ENCODE measurements at places on chromosomes 4 and X. TPM values are rescaled to one million over a fixed set of nuclear protein-coding genes. Genes with fewer than 3 reads are reported as not detected.

The AREG gene
- total RNA-seq, result 0.54 TPM

The AMTN gene
- not detected for total RNA-seq

The ANKRD17 gene
- total RNA-seq, result 64.4 TPM

The HDAC8 gene
- total RNA-seq, result 18.9 TPM

The MTMR8 gene
- total RNA-seq, result 0.27 TPM

The TLR7 gene
- total RNA-seq, result not detected

The DEFB131A gene
- not detected for total RNA-seq

The FATE1 gene
- total RNA-seq, result not detected

The SPATA18 gene
- 22.3 TPM for total RNA-seq

The DACH2 gene
- total RNA-seq, result not detected

The STARD8 gene
- total RNA-seq, result 1.1 TPM

The JAKMIP1 gene
- not detected for total RNA-seq

The AVPR2 gene
- not detected for total RNA-seq

The SYN1 gene
- 0.09 TPM for total RNA-seq

The KLHL13 gene
- total RNA-seq, result 0.82 TPM

The SCD5 gene
- 18.0 TPM for total RNA-seq

The PPP4R3C gene
- total RNA-seq, result not detected

The KLHL34 gene
- total RNA-seq, result not detected

- peak; percentile 27 for DNase-seq
Observed at GRCh38 chr4:177582992-177583391, 140.8 kb upstream of the AGA start.

GRCh38 chrX:139905051-139905450 is 27.8 kb downstream of the ATP11C start:
- DNase-seq, result peak; percentile 60

DNA sequence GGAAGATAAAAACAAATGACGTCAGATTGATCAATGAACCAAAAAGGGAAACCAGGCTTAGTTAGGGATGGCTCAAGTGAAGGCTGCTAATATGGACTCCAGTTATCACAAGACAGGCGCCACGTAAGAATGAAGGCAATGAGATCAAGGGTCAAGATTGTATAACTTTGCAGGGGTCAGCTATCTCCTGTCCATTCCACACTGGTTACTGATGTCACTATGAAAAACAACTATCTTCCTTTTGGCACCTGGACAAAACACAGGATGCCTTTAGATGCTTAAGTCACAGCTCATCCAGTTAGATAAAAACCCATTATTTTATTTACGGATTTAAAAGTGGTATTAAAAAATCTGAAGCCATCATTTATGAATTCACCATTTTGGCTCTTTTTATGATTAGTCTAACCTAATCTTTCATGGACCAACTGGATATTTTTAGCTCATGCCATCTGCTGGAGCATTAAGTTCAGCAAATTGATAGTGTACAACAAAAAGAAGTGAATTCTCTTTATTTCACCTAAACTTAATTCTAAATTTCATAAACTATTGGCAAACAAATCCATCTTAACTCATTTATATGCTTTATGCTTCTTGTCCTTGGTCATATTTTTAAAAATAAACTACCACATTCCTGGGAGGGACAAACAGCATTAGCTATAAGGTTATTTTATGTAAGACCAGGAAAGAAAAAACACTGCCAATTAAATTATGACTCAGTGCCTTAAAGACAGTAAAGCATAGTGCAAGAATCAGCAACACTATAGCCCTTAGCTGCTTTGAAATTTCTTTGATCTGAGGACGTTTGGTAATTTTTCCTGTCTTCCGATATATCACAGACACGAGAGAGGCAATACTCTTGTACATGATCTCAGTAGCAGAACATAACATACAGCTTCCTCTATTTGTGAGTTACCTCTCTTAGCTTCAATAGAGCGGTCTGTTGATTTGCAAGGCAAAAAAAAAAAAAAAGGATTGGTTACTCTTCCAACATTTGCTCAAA is 27.0 kb downstream of the DHX15 start:
- peak; percentile 55 for DNase-seq

DNA sequence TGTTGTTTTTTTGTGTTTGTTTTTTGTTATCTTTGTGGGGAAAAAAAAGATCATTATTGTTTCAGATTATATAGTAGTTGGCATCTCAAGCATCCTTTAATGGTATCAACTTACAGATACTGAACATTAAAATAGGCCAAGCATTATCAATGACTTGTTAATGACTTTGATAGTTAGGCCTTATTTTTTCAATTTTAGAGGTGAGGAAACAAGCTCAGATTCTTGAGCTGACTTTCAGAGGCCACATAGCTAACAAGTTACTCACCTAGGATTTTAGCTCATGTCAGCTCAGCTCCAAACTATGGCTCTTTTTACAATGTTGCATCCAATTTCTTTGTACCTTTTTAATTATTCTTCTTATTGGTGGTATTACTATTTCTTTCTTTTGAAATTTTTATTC is 471 bp upstream of the PLAC8 start:
- peak; percentile 52 for DNase-seq

DNA sequence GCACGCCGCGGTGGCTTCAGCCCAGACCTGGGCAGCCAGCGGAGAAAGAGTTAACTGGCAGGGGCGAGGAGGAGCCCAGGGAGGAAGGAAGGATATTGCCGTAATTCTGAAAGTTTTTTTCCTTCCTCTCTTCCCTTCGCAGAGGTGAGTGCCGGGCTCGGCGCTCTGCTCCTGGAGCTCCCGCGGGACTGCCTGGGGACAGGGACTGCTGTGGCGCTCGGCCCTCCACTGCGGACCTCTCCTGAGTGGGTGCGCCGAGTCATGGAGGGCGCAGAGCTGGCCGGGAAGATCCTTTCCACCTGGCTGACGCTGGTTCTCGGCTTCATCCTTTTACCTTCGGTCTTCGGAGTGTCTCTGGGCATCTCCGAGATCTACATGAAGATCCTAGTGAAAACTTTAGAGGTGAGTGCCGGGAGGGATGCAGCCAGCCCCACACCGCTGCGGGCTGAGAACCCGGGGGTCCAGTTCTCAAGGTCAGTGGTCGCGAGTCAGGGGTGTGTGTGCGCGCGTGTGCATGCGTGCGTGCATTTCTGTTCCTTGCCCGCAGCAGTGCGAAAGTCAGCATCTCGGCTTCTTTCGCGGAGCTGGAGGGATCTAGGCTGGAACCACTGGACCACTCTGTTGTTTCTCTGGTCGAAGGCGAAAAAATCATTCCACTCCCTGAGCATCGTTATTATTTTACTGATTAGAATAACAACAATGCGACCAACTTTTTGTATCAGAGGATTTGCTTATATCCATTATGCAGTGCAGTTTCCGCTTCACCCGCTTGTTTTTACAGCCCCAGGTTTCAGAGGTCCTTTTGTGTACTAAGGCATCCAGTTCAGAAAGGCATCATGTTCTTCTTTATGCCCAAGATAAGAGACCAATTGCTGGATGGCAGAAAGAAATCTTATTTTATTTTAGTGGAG is 709 bp downstream of the GPAT3 start:
- DNase-seq, result peak; percentile 20

- DNase-seq, result no peak
Observed at GRCh38 chr4:165404696-165405095, 25.9 kb downstream of the CPE start.

DNA sequence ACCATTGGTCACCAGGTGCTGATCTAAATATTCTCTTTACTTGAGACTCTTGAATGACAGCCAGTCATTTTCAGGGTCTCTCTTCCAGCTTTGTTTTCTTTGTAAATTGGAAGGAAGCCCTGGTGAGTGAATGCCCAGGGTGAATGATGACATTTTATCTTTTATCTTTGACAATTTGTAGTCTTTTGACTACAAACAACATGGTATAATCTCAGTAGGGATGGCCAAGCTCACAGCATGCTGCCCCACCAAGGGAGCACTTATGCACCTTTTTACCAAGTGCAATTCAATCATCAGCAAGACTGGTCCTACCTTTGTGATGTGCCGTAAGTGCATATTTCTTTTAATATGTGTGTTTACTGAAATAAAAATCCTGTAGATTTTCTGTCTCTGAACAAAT is 5.7 kb downstream of the AFM start:
- no peak for DNase-seq

GRCh38 chrX:19560611-19561010 is 45.3 kb upstream of the MAP3K15 start:
- no peak for DNase-seq

GRCh38 chr4:159002950-159003349 is 99.9 kb upstream of the RAPGEF2 start:
- peak; percentile 66 for DNase-seq

DNA sequence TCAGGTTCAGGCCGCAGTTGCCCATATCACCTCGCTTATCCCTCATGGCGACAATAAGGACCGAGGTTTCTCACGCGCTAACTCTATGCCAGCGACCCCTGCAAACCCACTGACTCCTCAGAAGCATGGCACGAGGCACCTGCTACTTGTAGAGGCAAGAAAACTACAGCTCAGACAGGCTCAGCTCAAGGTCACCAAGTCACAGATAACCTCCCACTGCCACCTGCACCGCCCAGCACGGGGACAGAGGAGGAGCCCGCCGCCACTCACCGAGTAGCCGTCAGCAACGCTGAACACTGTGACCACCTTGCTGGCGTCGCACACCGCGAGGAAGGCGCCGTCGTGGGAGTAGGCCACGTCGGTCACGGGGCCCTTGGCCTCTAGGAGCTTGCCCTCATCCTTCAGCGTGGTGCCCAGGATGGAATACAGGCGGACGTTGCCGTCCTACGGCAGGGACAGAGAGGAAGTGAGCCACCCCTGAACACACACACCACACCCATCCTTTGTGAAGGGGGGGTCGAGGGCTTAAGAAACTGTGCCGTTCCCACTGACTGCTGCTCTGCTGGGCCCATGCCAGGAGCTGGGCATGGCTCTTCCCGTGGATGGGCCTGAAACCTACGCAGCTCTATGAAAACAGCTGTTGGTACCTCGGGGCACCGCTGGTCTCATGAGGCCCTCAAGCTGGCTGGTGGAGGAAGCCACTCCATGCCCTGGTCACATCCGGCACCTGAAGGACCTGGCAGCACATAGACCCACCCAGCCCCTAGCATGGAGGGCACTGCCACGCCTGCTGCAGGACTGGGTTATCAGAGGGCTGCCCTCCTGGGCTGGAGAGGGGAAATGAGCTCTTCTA is 38.9 kb downstream of the WDR1 start:
- no peak for DNase-seq

GRCh38 chr4:113971706-113972360 is 7.6 kb downstream of the ARSJ start:
- no peak for DNase-seq

GRCh38 chrX:39165185-39165584 is 363.9 kb downstream of the MID1IP1 start:
- DNase-seq, result no peak

- DNase-seq, result no peak
Observed at GRCh38 chr4:136540747-136541146, 991.5 kb downstream of the PCDH18 start.

DNA sequence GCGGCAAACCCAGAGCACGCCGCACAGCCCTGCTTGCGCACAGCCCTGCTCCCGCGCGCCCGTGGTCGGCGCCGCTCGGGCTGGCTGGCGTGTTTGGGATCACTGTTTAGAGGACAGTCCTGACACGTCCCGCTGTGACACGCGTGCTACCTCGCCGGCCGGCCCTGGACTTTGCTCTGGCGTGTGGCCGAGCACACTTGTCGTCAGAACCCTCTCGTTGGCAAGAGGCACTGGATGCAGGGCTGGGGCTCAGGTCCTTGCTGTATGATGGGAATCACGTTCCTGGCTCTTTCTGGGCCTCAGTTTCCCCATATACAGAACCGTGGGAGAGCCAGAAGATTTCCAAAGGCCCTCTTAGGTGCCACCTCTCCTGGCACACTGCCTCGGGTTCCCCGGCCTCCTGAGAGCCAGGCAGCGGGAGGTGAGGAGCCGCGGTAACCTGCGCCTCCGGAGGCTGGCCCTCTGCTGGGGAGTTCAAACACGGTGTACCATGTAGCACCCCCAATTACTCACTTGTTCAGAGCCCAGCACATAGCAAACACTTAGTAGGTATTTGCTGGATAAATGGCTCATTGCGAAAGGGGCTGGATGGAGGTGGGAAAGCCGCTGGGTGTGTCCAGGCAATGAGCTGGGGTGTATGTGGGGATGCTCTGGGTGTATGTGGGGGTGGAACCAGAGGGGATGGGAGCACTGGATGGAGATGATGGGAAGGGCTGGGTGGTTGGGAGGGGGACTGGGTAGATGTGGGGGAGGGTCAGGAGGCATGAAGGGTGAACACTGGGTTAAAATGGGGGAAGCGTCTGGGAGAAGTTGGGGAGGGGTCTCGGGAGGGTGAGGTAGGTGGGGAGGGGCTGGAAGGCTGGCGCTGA is 76.6 kb downstream of the HTRA3 start:
- DNase-seq, result no peak

DNA sequence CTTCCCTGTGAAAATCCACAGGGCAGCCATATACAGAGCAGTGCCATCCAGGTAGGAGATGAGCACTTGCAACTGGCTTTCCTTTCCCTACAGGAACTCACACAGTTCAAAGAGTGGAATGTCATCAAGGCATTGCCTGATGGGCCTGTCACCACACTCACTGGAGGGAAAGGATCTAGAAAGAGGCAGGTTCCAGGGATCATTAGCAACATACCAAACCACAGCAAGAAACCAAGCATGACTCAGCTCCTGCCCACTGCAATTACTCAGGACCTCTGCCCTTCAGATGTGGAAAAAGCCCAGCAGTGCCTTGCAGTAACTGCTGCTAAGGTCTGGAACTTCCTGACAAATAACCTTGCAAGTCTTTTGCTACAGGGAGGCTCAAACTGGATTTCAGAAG is 101.2 kb downstream of the ZNF674 start:
- DNase-seq, result peak; percentile 60

- no peak for DNase-seq
Observed at GRCh38 chrX:47807548-47807947, 29.2 kb upstream of the ZNF81 start.

GRCh38 chr4:15110120-15110571 is 107.9 kb downstream of the CPEB2 start:
- DNase-seq, result no peak

GRCh38 chrX:79412166-79412565 is 45.0 kb upstream of the ITM2A start:
- no peak for DNase-seq

DNA sequence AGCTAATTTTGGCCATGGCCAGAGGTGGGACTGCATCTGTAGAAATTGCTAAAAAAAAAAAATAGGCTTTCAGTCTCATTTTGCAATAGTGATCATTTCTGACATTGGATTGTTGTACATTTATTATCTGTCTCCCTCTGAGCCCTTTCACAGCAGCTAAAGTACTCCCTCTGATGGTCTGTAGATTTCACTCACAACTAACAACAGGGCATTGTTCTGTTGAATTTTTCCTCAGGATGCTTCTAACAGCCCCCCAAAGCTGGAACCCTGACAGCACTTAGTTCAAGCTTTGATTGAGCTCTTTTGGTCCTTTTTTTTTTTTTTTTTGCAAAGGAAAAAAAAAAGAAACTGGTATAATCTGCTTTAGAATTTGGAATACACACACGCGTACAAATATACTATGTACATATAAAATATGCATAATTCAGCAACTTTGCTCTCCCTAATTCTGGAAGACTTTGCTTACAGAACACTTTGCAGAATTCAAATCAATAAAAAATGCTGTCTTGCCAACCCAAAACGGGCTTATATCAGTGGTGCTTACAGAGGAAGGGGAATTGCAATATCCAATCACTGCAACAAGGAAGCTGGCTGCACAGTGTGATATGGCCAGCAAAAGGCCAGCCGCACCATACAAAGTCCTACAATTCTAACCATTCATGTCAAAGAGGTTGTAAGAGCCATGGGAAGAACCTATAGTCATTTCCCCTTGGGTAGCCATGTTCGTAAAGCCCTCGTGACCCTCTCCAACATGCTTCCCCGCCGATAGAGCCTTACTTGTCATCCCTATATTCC is 406.4 kb downstream of the SMARCA1 start:
- DNase-seq, result no peak

All from fibroblast of the aortic adventitia (primary cell).